ENCODE measurements at places on chromosomes 5 and 9.

DNA sequence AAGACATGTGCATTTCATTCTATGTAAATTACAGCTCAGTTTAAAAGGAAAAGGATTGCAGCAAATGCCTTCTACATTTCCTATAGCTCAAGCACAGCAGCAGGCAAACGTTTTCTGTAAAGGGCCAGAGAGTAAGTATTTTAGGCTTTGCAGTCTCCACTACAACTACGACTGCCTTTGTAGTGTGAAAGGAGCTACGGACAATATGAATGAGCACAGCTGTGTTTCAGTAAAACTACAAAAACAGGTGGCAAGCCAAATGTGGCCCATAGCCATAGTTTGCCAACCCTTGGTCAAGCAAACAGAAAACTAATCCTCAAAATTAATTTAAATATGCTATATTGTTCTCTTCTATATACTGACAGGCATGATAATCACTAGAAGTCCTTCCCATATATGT lies 7.2 kb downstream of the PTBP3 start:
- H3K4me1 ChIP-seq: peaks cover 24% of the 10 kb centered on the region
- no peak overlapping the region for H3K27ac ChIP-seq
- no peak for DNase-seq

- no peaks in the 10 kb centered on the region for H3K27me3 ChIP-seq
- H3K4me1 ChIP-seq: 0 out of 2 replicates have a peak, but pooled peaks cover 5% of the 10 kb centered on the region
- no peaks in the 10 kb centered on the region for H3K36me3 ChIP-seq
- no peak overlapping the region for H3K27ac ChIP-seq
- no peak overlapping the region for H3K4me3 ChIP-seq
Observed at GRCh38 chr5:111135946-111136345, 43.8 kb downstream of the WDR36 start.

DNA sequence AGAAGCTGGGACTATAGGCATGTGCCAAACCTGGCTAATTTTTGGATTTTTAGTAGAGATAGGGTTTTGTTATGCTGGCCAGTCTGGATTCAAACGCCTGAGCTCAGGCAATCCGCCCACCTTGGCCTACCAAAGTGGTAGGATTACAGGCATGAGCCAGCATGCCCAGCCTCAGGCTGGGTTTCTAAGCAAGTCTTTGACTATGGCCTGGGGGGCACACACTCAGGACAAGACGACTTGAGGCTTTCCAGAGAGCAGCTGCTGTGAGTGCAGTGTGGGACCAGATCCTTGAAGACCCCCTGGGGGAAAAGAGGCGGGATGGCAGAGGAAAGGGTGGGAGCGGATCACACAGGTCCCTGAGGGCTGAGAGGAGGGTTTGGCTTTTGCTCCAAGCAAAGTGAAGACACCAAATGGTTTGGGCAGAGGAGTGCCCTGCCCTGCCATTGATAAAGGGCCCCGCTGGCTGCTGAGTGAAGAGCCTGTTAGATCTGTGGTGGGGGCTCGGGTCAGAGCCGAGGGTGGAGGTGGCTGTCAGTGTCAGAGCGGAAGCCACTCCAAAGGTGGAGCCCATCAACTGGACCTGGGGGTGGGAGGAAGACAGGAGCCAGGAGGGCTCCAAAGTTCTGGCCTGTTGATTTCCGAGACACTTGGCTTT lies 46.8 kb upstream of the FUBP3 start:
- no peaks in the 10 kb centered on the region for H3K4me1 ChIP-seq
- no peak overlapping the region for H3K4me3 ChIP-seq
- H3K36me3 ChIP-seq: no peaks in the 10 kb centered on the region
- DNase-seq: no peak
- H3K27me3 ChIP-seq: peaks cover 19% of the 10 kb centered on the region
- no peak overlapping the region for H3K27ac ChIP-seq

DNA sequence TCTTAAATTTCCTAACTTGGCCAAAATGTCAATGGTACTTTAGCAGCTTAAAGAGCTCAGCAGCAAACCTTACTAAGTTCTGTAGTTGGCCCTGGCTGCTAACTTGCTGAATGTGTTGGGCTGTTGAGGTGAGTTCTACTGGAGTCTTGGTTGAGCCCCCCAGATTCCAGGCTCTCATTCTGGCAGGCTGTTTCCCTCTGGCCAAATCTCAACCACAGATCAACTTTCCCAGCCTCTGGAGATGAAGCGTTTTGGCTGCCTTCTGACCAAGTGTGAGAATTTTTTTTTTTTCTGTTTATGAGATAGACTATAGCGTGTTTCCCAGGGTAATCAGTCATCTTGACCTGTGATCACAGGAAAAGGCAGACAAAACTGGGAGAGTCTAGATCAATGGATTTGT lies 343.7 kb downstream of the EBF1 start:
- no peaks in the 10 kb centered on the region for H3K36me3 ChIP-seq
- no peaks in the 10 kb centered on the region for H3K27me3 ChIP-seq
- no peak for DNase-seq
- no peaks in the 10 kb centered on the region for H3K4me1 ChIP-seq
- no peak overlapping the region for H3K4me3 ChIP-seq

DNA sequence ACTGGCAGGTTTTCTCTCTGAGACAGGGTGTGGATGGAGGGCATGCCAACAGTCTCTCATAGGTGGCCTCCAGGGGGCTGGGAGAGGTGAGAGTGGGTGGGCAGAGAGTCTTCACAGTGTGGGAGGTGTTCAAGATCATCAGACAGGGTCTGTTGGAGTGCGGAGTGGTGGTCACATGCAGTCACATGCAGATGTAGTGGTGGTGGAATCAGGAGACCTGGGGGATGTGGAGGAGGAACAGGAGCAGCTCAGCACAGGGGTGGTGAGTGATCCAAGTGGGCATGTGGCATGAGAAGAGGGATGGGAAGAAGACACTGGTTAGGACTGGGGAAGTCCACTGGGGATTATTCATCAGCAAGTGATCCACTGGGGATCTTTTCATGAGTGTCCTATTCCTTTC lies 5.8 kb downstream of the GM2A start:
- 0 out of 2 replicates have a peak, but pooled peaks cover under 1% of the 10 kb centered on the region for H3K4me1 ChIP-seq
- no peak overlapping the region for H3K27ac ChIP-seq
- no peak for DNase-seq

Measured in DND-41 (cell line).